ENCODE measurements at places on chromosomes 4 and X.

- DNase-seq = no peak
These were observed 303.5 kb downstream of the BMPR1B start for GRCh38 chr4:95061220-95061619.

DNA sequence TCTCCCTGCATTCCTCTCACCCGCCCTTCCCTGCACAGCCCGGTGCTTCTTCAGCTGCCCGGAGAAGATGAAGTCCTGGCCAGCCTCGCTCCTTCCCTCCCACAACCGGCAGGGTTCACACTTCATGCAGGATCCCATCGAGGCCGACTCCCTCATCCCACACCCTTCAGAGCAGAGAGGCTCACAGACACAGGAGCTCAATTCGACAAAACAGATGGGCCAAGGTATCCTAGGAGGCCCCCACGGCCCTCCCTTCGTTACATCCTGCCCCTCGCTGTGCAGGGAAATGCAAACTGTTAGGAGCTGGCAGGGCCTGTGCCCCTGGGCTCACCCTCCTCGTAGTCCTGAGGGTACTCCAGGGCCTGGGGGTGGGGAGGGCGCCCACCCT is 238.1 kb downstream of the DHRSX start:
- DNase-seq = no peak

- DNase-seq = no peak
These were observed 589 bp upstream of the NEUROG2 start for GRCh38 chr4:112516471-112517066.

GRCh38 chr4:100848841-100849240 is 331.0 kb upstream of the EMCN start:
- DNase-seq = no peak

DNA sequence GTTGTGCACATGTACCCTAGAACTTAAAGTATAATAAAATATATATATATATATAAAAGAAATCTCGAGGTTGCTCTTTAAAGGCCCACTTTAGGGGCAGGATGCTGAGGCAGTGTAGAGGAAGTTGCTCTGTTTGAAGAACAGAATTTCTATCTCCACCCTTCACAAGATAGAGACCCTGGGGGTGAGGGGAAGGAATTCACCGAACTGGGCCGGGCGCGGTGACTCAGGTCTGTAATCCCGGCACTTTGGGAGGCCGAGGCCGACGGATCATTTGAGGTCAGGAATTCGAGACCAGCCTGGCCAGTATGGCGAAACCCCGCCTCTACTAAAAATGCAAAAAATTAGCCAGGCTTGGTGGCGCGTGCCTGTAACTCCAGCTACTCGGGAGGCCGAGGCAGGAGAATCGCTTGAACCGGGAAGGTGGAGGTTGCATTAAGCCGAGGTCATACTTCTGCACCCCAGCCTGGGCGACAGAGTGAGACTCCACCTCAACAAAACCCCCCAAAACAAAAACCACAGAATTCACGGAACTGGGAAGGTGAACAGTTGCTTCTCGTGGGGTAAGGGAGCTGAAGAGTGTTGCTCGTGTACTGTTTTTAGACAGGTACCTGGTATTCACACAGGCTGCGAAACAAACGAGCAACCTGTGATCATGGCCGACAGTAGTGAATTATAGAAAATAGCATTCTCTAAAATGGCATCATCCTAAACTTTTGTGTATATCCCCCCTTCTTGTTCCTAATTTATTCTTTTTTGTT is 6.2 kb downstream of the PLAC8 start:
- DNase-seq = no peak

DNA sequence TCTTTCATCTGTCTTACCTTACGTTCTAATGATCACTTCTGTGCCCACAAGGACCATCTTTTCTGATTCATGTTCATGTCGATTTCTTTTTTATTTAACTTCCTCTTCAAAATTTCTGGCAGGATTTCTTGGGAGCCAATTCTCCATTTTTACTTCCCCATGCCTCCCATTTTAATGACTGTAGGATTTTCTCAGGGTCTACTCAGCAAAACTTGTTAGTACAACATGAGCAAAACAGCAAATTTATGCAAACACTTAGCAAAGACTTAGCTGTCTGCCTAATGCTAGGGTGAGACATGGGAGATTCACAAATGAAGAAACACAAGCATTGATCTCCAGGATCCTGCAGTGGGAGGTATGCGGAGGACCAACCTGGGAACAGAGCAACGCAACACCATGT is 5.5 kb downstream of the CD38 start:
- DNase-seq = no peak

- no peak for DNase-seq
These were observed 81.3 kb downstream of the ARHGAP24 start for GRCh38 chr4:85556283-85556682.

DNA sequence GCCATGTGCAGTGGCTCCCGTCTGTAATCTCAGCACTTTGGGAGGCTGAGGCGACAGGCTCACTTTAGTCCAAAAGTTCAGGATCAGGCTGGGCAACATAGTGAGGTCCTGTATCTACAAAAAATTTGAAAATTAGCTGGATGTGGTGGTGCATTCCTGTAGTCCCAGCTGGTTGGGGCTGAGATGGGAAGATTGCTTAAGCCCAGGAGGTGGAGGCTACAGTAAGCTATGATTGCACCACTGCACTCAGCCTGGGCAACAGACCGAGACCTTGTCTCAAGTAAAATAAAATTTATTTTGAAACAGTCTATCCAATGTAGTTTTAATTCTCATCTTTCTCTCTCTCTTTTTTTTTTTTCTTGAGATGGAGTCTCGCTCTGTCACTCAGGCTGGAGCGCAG is 21.1 kb downstream of the RBM10 start:
- DNase-seq = peak; percentile 13

- no peak for DNase-seq
These were observed 65.3 kb upstream of the DHRSX start for GRCh38 chrX:2566055-2566454.

- DNase-seq = no peak
These were observed 267.4 kb downstream of the ANK2 start for GRCh38 chr4:113316879-113317278.

GRCh38 chrX:72048510-72049455 is 82.9 kb downstream of the RTL5 start:
- DNase-seq = no peak

DNA sequence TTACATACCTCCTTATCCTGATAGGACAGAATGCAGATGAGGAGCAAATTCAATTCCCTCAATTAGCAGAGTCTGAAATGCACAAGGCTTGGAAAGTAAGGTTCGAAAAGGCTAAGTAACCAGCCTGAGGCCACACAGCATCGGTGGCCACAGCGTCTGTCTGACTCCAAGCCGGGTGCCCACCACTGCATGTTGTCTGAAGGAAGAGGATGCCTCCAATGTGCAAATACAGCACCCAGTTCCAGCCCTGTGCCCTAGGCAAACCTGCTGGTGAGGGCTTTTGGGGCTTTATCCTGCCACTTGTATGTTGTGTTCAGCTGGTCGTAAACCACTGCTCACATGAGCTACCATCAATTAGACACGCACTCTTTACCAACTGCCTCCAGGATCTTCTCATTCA is 48.6 kb upstream of the PPP2R2C start:
- DNase-seq = no peak

DNA sequence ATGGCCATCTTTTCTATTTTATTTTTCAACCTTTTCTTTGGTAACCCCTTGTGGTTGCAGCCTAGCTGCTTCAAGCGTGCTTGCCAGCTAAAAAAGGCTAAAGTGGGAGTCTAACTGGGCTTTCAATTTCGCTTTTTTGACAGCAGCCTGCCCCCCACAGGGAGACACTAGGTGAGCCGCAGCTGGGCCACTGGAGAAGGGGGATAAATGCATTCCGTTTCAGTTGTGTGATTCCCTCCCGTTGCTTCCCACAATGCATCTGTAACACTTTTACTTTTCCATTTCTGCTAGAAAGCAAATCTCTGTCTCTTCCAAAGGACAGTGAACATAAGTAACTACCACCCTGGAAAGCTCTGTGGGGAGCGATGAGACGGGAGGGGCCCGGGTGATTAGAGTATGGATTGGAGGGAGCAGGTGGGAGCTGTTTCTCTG is 86.3 kb upstream of the RAPGEF2 start:
- DNase-seq = no peak

DNA sequence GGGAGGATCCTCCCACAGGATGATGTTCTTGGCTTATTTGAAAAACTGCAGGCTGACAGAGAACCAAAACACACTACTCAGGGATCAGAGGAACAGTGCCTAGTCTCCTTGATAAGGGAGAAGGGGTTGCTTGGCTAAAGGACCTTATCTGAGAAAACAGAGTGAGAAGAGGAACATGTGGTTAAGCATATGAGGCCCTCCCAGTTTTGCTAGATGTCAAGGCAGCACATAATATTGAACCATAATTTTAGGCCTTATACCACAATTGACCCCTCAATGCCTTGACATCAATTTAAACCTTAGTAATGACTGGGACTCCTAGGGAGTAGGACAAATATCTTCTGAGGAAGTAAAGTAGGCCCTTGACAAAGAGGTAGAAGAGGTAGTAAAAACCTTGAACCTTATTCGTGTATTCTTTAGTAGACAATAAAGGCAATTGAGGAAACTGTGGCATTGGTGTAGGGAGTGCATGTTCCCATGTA is 79.3 kb downstream of the TEX13C start:
- DNase-seq = no peak

- DNase-seq = no peak
These were observed 31.2 kb downstream of the GAB1 start for GRCh38 chr4:143367863-143368262.

DNA sequence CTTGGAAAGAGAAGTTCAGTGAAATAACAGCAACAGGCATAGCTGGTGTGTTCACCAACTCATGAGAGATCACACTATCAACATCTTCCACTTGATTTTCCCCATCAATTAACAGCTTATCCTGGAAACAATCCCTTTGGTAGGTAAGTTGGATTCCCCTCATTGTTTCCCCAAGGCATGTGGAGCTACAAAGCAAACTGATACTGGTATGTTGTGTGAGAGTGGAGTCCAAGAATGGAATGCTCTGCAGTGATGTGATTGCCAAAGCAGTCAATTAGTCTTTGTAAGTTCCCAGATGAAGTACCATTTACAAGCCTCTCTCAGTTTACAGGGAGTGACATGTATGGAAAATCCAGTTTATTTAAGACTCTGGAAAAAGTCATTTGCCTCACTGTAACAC is 13.7 kb upstream of the XAGE2 start:
- DNase-seq = no peak

DNA sequence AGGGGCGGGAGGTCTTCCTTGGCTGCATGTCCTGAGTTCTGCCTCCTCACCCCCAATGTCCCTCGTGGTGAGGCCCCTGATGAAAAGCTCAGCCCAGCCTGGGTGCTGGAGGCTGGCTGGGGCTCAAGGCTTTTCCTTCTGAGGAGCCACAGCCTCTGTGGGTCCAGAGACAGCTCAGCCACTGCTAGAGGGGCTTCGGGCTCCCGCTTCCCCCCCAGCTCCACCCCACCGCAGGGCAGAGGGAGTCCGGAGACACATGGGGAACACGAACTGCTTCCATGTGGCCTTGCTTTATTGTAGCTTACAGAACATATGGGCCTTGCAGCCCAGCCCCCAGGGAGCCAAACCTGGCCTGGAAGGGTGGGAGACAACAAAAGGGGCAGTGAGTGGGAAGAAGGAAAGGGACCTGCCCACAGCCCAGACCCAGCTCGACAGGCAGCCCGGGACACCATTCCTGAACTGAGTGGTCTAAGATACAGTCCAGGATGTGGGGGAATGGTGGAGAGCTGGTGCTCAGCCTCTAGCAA is 89.9 kb upstream of the NKX1-1 start:
- peak; percentile 63 for DNase-seq

- DNase-seq = no peak
These were observed 5.1 kb upstream of the SPON2 start for GRCh38 chr4:1177274-1178141.

GRCh38 chrX:150455215-150455608 is 92.1 kb downstream of the MAMLD1 start:
- DNase-seq = no peak

- DNase-seq = no peak
These were observed 184.0 kb downstream of the WDFY3 start for GRCh38 chr4:84782517-84782916.

DNA sequence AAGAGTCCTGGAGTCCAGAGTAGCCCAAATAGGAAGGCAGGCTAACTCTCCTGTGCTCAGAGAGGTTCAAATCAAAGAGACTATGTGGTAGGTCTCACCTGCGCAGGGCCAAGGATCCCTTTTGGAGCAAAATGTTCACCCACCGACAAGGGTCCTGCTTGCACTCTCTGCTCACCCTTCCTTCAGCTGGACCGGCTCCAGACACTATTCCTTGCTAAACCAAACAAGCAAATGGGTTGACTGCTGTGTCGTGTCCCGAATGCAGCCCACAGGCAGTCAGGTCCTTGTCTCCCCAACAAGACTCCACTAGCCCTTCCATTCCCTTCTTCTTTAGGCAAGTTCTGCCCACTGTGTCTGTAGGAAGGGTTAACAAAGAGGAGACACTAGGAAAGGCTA is 760 bp downstream of the TRMT2B start:
- peak; percentile 56 for DNase-seq

- no peak for DNase-seq
These were observed 582.4 kb upstream of the FAM241A start for GRCh38 chr4:111562826-111563225.

GRCh38 chr4:177718514-177718913 is 276.3 kb upstream of the AGA start:
- no peak for DNase-seq

- DNase-seq = no peak
These were observed 57.6 kb upstream of the CLNK start for GRCh38 chr4:10741961-10742699.

- DNase-seq = no peak
These were observed 151.4 kb downstream of the BANK1 start for GRCh38 chr4:101941816-101942358.

- DNase-seq = no peak
These were observed 394.6 kb upstream of the FGF13 start for GRCh38 chrX:139106069-139106468.

- no peak for DNase-seq
These were observed 315.3 kb downstream of the DMD start for GRCh38 chrX:32896088-32896487.

- DNase-seq = no peak
These were observed 116.1 kb upstream of the ARHGAP24 start for GRCh38 chr4:85358831-85359230.

DNA sequence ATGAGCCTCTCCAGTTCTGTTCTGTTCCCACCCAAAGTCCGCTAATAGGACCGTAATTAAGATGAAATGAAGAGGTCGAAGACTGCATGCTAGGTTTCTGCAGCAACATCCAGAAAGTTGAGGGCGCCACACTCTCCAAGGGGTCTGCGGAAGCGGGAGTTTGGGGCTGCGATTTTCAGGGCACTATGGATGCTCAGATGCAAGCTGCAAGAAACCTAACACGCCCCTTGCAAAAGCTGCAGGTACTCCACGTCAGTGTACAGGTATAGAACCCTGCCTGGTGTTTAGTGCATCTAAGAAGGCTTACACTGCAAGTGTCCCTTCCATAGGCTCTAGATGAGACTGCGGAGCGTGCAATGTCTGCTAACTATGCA is 61.4 kb downstream of the RHOXF2B start:
- no peak for DNase-seq
